ENCODE measurements at places on chromosomes 13 and 19.

DNA sequence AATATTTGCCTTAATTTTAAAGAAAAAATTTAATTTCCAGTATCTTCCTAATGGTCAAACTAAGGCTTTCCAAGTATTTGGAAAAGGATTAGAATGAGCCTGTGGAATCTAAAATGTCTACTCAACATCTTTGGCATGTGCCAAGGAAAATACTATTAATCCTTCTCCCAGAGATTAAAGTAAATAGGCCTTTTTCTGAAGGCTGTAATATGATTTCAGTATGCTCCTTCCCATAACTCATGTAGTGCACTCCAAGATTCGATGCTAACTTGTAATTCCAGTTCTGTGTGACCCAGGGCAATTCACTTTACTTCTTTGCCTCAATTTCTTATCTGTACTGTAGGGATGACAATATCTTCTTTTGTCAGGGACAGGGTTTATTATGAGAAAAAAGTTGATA lies 196.9 kb downstream of the ZIC5 start:
- no peak for DNase-seq

- no peak for DNase-seq
Observed at GRCh38 chr13:32430018-32430747, 2.3 kb upstream of the N4BP2L1 start.

- DNase-seq: no peak
Observed at GRCh38 chr13:112104881-112105234, 37.9 kb downstream of the SOX1 start.

GRCh38 chr13:24627946-24628345 lies 52.3 kb upstream of the ATP12A start:
- no peak for DNase-seq

- no peak for DNase-seq
Observed at GRCh38 chr13:94858856-94859255, 146.5 kb upstream of the SOX21 start.

- no peak for DNase-seq
Observed at GRCh38 chr19:57057036-57057686, 62.6 kb upstream of the USP29 start.

GRCh38 chr13:20779405-20779804 lies 5.6 kb upstream of the EEF1AKMT1 start:
- DNase-seq: no peak

DNA sequence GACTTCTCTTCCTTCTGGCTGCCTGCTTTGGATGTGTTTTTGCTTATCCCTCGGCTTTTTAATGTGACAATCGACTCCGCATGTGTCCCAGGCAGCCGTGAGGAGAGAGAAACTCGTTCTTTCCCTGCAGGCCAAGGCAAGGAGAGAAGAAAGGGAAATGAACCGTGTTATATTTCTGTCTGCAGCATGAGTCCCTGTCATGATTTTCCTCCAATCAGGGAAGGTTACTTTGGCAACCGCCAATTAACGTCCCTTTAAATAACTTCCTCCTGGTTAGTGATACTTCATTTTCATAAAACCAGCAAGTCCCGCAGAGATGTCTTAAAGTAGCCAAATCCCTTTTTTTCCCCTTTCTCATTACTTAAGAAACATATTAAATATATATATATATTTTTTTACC lies 42.6 kb downstream of the RFC3 start:
- no peak for DNase-seq

GRCh38 chr13:47829690-47830089 lies 171.4 kb downstream of the SUCLA2 start:
- no peak for DNase-seq

- DNase-seq: no peak
Observed at GRCh38 chr19:13262450-13262849, 112.2 kb downstream of the IER2 start.
